ENCODE measurements at places on chromosomes 1 and 21.

DNA sequence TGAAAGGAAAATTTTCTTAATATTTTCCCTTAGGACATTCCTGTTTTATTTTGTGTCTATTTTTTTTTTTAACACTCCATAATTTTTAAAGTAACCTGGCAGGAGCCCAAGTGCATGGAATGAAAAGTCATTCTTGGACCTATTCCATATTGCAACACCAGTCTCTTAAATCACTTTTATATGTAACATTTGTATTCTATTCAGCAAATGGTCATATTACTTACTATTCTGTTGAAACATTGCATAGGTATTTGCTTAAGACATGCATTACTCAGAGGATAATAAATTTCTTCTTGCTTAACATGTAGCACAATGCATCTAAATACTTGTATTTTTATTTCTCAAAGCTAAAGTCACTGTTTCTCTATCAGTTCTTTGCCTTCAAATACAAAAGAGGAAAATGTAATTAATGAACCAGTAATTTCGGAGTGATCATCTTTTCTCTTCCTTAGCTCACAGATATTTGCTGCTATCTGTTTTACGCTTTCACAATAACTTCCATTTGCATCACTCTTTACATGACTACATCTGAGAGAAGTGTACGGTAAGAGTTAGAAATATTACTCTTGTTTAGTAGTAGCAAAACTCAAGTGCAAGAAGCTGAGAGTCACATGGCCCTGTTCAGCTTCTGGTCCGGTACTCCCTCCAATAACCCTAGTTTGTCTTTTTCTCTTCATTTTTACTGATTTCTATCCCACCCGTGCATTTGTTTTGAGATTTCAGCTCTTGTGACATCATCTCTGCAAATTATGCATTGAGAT, 394.8 kb downstream of the USP25 start:
- peak; percentile 48 for DNase-seq

DNA sequence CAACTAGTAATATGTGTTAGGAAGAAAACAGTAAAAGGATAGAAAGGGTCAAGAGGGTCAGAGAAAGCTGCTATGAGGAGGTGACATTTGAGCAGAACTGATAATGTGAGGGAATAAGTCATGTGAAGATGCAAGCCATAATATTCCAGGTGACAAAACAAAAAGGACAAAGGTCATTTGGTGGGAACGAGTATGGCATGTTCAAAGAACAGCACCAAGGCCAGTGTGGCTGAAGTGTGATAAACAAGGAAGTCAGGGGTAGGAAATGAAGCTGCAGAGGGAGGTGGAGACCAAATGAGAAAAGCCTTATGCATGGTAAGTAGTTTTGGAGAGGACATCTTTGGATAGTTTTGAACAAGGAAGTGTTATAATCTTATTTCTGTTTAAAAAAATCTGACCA, 46.7 kb downstream of the LPGAT1 start:
- DNase-seq, result no peak

GRCh38 chr1:186985889-186986491, 157.2 kb downstream of the PLA2G4A start:
- peak; percentile 53 for DNase-seq

- DNase-seq, result no peak
Measured at GRCh38 chr1:234603221-234604204, 6.5 kb downstream of the IRF2BP2 start.

DNA sequence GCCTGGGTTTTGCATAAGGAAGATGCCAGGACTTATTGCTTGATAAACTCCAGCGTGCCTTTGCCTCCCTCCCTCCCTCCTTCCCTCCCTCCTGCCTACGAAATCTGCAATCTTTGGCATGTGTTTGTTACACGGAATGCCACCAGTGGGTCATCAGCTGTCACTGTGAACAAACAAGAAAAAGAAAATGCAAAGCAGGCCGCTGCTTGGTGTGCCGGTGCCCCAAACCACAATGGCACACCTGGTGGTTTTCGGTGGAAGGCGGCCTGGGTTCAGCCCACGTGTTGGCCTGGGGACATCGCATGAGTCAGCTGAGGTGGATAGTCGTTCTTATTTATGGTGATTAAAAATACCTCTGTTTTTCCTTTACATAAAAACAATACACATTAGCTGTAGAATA, 16.3 kb upstream of the IFNLR1 start:
- DNase-seq, result no peak

- no peak for DNase-seq
Measured at GRCh38 chr1:225757927-225758656, 19.5 kb upstream of the SRP9 start.

DNA sequence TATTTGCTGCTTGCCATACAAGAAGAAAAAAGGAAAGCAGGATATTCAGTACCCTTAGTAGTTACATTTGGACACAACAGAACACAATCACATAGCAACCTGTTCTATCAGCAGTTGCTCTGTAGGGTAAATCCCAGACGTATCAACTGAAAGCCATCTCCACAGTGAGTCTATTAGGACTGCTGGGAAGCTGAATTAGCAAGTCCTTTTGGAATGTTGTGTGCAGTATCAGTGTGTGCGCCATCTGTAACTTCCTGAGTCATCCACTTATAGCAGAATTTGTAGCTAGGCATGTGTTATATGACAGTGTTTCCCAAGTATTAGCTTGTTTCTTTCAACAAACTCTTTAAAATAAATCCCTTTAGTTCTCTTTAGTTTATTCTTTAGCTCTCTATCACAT, 21.3 kb downstream of the CCDC30 start:
- peak; percentile 91 for DNase-seq

GRCh38 chr1:23810818-23811540, 10.4 kb upstream of the GALE start:
- DNase-seq, result no peak

- DNase-seq, result no peak
Measured at GRCh38 chr1:189693140-189693539, 784.5 kb downstream of the BRINP3 start.

GRCh38 chr1:53121319-53122172, 20.9 kb downstream of the SLC1A7 start:
- no peak for DNase-seq

DNA sequence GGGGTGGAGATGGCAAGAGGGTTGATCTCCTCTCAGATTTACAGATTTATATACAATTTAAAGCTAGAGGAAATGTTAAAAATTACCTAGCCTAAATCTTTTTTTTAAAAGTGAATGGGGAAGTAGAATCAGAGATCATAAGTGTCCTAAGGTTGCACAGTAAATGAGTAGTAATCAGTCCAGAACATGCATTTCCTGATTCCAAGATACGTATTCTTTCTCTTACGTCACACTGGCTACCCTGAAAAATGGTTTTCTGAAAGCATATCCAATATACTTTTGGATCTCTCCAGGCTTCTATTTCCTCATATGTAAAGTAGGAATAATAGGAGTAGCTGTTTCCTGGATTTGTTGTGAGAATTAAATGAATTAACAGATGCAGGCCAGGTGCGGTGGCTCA, 11.7 kb downstream of the GADD45A start:
- DNase-seq, result no peak

Measured in brain microvascular endothelial cell (primary cell).